ENCODE measurements at places on chromosomes 3 and 15. TPM values are rescaled to one million over a fixed set of nuclear protein-coding genes. Genes with fewer than 3 reads are reported as not detected.

DNA sequence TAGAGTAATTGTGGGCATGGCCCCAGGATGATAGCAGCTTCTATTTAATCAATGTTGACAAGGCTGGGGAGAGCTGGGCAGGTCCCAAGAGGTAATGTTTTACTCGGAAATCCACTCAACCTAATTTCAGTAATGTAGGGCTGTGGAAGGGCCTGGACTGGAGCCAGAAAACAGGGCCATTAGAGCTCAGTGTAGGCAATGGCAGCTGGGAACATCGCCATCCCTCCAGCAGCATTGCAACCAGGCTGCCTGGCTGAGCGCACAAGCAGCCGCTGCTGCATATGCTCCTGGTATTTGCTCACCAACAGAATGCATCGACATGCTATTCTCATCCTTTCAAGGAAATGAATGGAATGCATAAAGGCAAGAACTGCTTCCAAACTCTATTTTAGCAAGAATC lies 90.0 kb downstream of the GAP43 start:
- no peak overlapping the region for H3K4me3 ChIP-seq
- H3K27me3 ChIP-seq, result peaks cover 24% of the 10 kb centered on the region
- H3K4me1 ChIP-seq, result no peaks in the 10 kb centered on the region
- DNase-seq, result no peak
- H3K27ac ChIP-seq, result no peak overlapping the region

- DNase-seq, result no peak
- H3K4me1 ChIP-seq, result no peaks in the 10 kb centered on the region
- no peaks in the 10 kb centered on the region for H3K27me3 ChIP-seq
- no peaks in the 10 kb centered on the region for H3K36me3 ChIP-seq
- no peak overlapping the region for H3K27ac ChIP-seq
Observed at GRCh38 chr15:36644191-36644896, 64.9 kb downstream of the CDIN1 start.

DNA sequence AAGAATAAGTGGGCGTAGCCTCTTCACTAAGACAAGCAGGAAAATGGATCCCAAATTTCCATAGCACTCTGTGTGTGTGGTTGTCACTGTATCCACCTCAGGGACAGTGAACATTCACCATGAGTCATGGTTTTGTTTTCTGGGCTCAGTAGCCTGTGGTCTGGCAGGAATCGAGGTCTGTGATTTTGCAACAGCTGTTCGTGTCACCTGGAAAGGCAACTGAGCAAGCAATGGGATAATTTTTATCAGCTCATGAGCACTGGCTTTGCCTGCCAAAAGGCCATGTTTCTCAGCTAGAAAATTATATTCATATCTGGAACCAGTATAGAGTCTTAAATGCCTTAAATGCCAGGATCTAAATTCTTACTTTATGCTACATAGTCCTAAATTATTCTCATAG lies 60.9 kb downstream of the STRIT1 start:
- no peaks in the 10 kb centered on the region for H3K4me1 ChIP-seq
- H3K36me3 ChIP-seq, result no peaks in the 10 kb centered on the region
- no peak overlapping the region for H3K27ac ChIP-seq
- DNase-seq, result no peak
- H3K27me3 ChIP-seq, result no peaks in the 10 kb centered on the region
- no peak overlapping the region for H3K4me3 ChIP-seq

GRCh38 chr15:69798481-69799250 lies 299.1 kb downstream of the TLE3 start:
- H3K27ac ChIP-seq, result no peak overlapping the region
- DNase-seq, result no peak
- no peak overlapping the region for H3K4me3 ChIP-seq

The FAM81A gene
- not detected for total RNA-seq

The SNX4 gene
- total RNA-seq, result 43.3 TPM

The PTX3 gene
- not detected for total RNA-seq

DNA sequence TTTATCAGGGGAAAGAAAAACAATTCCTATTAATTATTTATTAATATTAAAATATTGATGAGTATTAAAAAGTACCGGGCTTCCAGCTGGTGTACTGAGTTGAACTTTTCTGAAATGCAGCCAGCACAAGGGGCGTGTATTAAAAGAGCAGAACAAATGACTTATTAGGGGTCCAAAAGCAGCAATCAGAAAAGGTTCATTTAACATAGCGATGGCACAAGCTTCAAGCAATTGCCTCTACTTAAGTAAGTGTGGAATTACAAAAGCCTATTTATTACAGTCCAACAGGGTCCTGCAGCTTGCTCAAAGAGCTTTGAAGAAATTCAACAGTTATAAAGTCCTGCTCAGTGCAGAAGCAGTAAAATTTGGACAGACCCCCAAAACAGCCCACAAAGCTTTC lies 285.6 kb downstream of the EPHA3 start:
- no peak for DNase-seq
- H3K27me3 ChIP-seq, result no peaks in the 10 kb centered on the region
- H3K27ac ChIP-seq, result no peak overlapping the region
- H3K4me3 ChIP-seq, result no peak overlapping the region
- H3K4me1 ChIP-seq, result no peaks in the 10 kb centered on the region

GRCh38 chr3:98361289-98361688 lies 7.6 kb downstream of the OR5K4 start:
- H3K4me1 ChIP-seq, result peaks cover 13% of the 10 kb centered on the region
- DNase-seq, result no peak
- no peak overlapping the region for H3K27ac ChIP-seq
- peaks cover 25% of the 10 kb centered on the region for H3K36me3 ChIP-seq
- no peak overlapping the region for H3K4me3 ChIP-seq
- H3K27me3 ChIP-seq, result peaks cover 17% of the 10 kb centered on the region

The ANP32A gene
- 208 TPM for total RNA-seq

GRCh38 chr15:35834216-35834830 lies 288.4 kb upstream of the DPH6 start:
- no peak overlapping the region for H3K27ac ChIP-seq
- no peaks in the 10 kb centered on the region for H3K36me3 ChIP-seq
- H3K27me3 ChIP-seq, result no peaks in the 10 kb centered on the region
- no peak for DNase-seq
- no peak overlapping the region for H3K4me3 ChIP-seq

The KY gene
- not detected for total RNA-seq

The SCN11A gene
- 0.05 TPM for total RNA-seq

GRCh38 chr3:95459706-95460105 lies 1354.7 kb upstream of the EPHA6 start:
- H3K36me3 ChIP-seq, result no peaks in the 10 kb centered on the region
- H3K4me1 ChIP-seq, result no peaks in the 10 kb centered on the region
- H3K27ac ChIP-seq, result no peak overlapping the region
- DNase-seq, result no peak
- H3K27me3 ChIP-seq, result no peaks in the 10 kb centered on the region

The PRTG gene
- not detected for total RNA-seq

The PPP1R14D gene
- not detected for total RNA-seq

DNA sequence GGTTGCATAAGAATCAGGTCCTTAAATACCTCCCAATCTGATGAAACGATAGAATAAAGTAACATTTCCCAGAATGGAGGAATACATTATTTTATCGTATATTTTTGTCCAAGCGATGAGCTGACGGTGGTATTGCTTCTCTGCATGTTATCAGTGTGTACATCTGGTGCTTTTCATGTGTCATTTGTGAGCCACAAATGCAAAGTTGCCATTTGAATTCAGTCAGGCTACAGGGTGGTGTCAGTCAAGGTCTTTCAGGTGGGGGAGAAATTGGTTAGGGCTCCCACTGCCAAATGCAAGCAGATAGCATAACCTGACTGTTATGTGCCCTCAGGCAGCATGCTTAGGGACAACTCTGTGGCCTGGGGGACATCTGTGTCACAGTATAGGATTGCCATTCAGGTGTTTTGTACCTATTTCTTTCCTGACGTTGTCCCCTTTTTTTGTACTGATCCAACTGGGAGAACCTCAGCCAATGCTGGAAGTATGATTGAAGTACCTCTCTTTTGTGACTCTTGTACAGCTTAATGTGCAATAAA lies 26.5 kb upstream of the TIMP4 start:
- H3K4me1 ChIP-seq, result peaks cover 18% of the 10 kb centered on the region
- H3K27me3 ChIP-seq, result peaks cover 13% of the 10 kb centered on the region
- H3K36me3 ChIP-seq, result no peaks in the 10 kb centered on the region
- DNase-seq, result no peak

The APOD gene
- total RNA-seq, result not detected

DNA sequence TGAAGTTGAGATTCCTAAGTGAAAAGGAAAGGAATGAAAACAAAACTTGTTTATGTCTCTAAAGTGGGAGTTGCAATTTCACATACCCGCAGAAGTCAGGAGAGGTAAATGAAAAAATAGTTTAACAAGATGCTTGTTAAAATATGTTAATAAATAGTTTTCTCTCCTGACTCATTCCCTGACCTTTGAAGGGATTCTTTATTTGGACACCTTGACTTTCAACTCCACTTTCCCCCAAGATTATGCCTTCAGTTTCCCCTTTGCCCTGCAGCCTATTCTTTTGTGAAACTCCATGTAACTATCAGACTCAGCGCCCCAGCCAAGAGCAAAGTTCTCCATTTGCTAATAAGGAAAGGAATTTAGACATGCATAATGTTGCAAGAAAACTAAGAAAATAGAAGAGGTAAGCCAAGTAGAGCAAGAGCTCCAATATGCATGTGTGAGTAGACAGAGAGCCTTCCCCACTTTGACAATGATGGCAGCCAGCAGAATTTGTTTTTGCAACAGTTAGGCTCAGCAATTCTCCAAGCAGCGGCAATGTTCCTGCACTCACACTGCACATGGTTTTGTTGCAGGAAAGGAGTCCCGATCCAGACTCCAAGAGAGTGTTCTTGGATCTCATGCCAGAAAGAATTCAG lies 61.2 kb downstream of the CD200 start:
- no peak for DNase-seq
- no peaks in the 10 kb centered on the region for H3K4me1 ChIP-seq
- H3K36me3 ChIP-seq, result no peaks in the 10 kb centered on the region
- H3K4me3 ChIP-seq, result no peak overlapping the region

The HYAL1 gene
- total RNA-seq, result 0.26 TPM

DNA sequence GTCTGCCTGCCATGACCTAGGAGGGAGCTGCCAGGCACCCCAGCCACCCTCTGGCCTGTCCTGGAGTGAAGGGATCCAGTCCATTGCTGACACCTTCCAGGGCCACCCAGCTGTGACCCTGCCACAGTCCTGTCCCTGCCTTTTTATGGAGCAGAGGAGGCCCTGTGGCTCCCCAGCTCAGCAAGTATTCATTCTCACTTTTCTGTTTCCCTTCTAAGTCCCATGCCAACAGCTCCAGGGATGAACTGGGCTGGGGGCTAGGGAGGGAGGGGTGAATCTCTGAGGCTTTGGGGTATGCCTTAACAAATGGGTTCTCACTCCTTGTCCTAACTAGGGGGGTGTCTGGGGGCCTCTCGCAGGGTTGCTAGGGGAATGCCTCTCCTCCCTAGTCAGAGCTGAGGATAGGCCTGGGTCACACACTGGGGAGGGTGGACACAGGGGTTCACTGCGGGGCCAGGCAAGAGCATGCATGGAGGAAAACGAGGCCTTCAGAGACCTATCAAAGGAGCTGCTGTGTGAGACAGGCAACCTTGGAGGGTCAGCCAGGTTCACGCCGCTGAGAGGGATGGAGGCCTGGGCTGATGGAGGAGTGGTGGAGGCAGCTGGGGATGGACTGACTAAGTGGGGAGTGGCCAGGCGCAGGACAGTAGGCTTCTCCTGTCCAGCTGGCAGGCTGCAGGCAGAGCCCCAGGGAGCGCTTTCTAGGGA lies 31.8 kb downstream of the EPHB3 start:
- H3K36me3 ChIP-seq, result no peaks in the 10 kb centered on the region
- H3K27me3 ChIP-seq, result no peaks in the 10 kb centered on the region
- H3K4me1 ChIP-seq, result no peaks in the 10 kb centered on the region
- no peak overlapping the region for H3K4me3 ChIP-seq
- no peak overlapping the region for H3K27ac ChIP-seq

The OCA2 gene
- not detected for total RNA-seq

The THRB gene
- 0.22 TPM for total RNA-seq

- H3K4me1 ChIP-seq, result peaks cover 16% of the 10 kb centered on the region
- H3K27me3 ChIP-seq, result peaks cover 22% of the 10 kb centered on the region
- H3K27ac ChIP-seq, result no peak overlapping the region
- no peak overlapping the region for H3K4me3 ChIP-seq
- no peak for DNase-seq
- H3K36me3 ChIP-seq, result no peaks in the 10 kb centered on the region
Observed at GRCh38 chr3:179446501-179446900, 4.8 kb downstream of the GNB4 start.

GRCh38 chr3:87203809-87204208 lies 23.3 kb upstream of the CHMP2B start:
- DNase-seq, result no peak
- peaks cover 7% of the 10 kb centered on the region for H3K27me3 ChIP-seq
- no peak overlapping the region for H3K27ac ChIP-seq
- no peak overlapping the region for H3K4me3 ChIP-seq
- H3K4me1 ChIP-seq, result no peaks in the 10 kb centered on the region
- H3K36me3 ChIP-seq, result no peaks in the 10 kb centered on the region

The ZNF860 gene
- total RNA-seq, result not detected

- DNase-seq, result no peak
- H3K27ac ChIP-seq, result no peak overlapping the region
- H3K4me1 ChIP-seq, result no peaks in the 10 kb centered on the region
- H3K27me3 ChIP-seq, result no peaks in the 10 kb centered on the region
- no peaks in the 10 kb centered on the region for H3K36me3 ChIP-seq
Observed at GRCh38 chr3:81270603-81271379, 490.7 kb downstream of the GBE1 start.

GRCh38 chr15:69731081-69731330 lies 278.4 kb downstream of the RPLP1 start:
- no peak for DNase-seq
- peaks cover 36% of the 10 kb centered on the region for H3K27me3 ChIP-seq
- H3K4me3 ChIP-seq, result no peak overlapping the region
- peak overlapping the region; percentile 60 for H3K27ac ChIP-seq
- H3K4me1 ChIP-seq, result peaks cover 18% of the 10 kb centered on the region

The ACOX2 gene
- total RNA-seq, result not detected

The BDH1 gene
- 136 TPM for total RNA-seq

DNA sequence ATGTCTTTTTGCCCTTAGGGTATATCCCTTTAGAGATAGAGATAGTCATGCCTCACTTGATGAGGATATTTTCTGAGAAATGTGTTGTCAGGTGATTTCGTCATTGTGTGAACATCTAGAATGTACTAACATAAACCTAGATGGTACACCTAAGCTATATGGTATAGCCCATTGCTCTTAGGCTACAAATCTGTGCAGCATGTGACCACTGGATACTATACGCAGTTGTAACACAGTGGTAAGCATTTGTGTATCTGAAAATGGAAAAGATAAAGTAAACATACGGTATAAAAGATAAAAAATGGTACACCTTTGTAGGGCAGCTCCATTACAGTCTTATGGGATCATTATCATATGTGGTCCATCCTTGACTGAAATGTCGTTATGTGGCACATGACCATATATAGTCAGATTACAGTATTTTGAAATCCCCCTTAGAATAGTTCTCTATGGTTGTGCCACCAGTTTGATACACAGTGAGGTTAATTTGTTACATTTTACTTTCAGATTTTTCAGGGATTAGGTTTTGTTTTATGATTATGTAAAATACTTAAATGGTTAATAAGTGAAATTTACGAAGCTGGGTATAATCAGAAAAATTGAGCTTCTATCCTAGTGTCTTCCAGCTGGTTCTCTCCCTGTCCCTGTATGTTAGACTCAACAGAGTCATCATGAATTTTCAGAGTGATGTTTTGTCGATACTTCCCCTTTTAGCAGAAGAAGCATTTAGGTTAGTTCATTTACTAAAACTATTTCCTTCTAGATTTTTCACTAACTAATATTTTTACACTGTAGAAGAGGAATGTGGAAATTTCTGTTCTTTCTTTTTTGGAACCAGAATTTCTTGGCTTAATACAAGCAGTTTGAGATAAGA lies 12.8 kb downstream of the SETD5 start:
- peaks cover 6% of the 10 kb centered on the region for H3K36me3 ChIP-seq
- peaks cover 53% of the 10 kb centered on the region for H3K4me1 ChIP-seq
- peak overlapping the region; percentile 45 for H3K27ac ChIP-seq
- peak overlapping the region; percentile 52 for H3K4me3 ChIP-seq
- H3K27me3 ChIP-seq, result no peaks in the 10 kb centered on the region
- no peak for DNase-seq
